Sigmoid colon (tissue), 7 donors: ENCODE measurements at places on chromosomes 1 and 21. TPM values are rescaled to one million over a fixed set of nuclear protein-coding genes. Genes with fewer than 3 reads are reported as not detected.
A peak's percentile ranks its signal among the peaks of the same experiment; 100 is the strongest.

DNA sequence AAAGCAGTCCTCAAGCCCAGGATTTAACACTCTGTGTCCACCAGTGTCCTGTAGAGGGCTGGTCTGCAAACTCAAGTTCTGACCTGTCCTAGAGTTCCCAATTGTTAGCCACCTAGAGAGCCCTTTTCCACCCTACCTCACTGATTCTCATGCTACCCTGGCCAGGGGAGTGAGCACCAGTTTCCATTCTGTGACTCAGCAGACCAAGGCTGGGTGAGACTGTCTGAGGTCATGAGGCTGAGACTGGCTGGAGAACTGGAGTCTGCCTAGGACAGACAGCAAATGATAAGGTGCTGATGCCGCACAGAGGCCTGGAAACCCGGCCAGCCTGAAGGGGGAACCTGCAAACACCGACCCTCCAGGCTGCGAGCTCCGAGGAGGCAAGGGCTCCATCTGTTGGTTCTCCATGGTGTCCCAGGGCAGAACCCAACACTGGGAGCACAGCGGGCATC, 13.7 kb downstream of the GLIS1 start:
- no peak for DNase-seq

DNA sequence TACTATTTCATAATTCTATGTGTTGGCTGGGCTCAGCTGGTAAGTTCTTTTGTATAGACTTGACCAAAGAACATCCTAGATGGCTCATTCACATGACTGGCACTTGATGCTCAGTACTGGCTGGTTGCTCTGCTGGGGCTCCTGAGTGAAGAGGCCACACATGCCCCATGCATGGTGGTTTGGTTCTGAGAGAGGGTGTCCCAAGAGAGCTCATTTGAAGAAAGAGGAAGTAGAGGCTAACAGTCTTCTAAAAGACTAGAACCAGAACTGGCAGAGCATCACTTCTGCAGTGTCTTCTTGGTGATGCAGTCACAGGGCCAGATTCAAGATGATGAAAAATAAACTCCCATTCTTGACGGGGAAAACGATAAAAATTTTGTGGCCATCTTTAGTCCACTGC, 5.2 kb upstream of the BACH1 start:
- no peak for DNase-seq

GRCh38 chr1:210648588-210649269, 320.0 kb downstream of the HHAT start:
- no peak for DNase-seq

DNA sequence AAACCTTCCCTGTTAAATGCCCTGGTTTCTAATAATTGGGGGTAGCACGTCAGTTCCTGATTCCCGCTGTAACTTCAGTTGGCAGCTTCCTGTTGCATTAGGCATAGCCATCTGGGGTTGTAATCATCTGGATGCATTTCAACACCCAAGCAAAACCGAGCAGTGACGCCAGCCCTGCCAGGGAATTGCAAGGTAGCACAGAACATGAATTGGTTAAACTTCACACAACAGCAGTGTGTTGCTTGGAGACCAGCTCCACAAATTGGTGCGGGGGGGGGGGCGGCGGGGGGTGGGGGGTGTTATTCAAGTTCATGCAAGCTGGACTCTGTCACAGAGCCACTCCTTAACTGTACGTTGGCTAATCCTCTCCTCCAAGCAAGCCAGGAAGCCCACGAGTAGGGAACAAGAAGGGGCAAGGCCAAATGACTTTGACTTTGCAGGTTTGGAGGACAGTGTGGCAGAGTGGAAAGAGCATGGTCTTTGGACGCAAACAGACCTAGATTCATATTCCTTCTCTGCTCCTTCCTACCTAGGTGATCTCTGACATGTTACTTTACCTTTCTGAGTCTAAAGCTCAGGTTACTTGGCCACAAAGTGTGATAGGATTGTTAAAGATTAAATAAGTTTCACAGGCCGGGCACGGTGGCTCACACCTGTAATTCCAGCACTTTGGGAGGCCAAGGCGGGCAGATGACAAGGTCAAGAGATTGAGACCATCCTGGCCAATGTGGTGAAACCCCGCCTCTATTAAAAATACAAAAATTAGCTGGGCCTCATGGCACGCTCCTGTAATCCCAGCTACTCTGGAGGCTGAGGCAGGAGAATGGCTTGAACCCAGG, 4.7 kb downstream of the LAX1 start:
- peak; percentile 92 for DNase-seq

DNA sequence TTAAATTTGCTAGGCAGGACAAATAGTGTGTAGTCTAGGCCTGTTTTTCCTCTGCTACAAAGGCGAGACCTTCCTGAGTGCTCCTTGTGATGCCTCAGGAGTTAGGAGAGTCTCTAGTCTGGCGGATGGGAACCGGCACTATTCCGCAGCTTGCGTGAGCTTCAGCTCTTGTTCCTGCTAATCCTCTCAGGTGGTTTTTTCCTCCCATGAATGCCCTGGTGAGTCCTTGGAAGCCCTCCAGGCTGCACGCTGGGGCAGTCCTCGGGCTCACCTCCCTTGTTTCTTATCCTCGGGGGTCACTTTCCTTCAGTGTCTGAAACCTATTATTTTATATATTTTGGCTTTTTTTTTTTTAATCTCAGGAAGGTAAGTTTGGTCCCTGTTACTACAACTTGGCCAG, 28.2 kb downstream of the UTS2 start:
- DNase-seq: no peak

- DNase-seq: no peak
Observed at GRCh38 chr1:84506729-84507453, 510 bp upstream of the GNG5 start.

- no peak for DNase-seq
Observed at GRCh38 chr1:89151047-89151446, 24.8 kb downstream of the GBP7 start.

- DNase-seq: no peak
Observed at GRCh38 chr1:172935062-172935592, 115.6 kb downstream of the TNFSF18 start.

DNA sequence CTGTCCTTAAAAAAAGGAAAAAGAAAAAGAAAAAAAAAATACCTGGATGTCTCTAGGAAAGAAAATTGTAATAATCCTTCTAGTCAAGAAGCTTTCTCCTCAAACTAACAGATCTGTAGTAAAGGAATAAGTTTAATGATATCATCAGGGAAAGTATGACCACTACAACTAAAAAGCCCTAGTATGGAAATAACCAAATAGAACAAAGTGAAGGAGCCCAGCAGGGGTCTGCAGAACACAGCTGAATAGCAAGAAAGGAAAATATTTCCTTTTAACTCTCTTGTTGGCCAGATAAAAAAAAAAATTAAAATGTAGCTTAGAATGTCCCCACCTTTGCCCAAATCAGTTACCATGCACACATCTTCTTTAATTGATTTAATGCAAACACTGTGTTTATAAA, 43.2 kb downstream of the PRRX1 start:
- no peak for DNase-seq

GRCh38 chr1:221435504-221435904, 306.4 kb downstream of the DUSP10 start:
- DNase-seq: no peak

DNA sequence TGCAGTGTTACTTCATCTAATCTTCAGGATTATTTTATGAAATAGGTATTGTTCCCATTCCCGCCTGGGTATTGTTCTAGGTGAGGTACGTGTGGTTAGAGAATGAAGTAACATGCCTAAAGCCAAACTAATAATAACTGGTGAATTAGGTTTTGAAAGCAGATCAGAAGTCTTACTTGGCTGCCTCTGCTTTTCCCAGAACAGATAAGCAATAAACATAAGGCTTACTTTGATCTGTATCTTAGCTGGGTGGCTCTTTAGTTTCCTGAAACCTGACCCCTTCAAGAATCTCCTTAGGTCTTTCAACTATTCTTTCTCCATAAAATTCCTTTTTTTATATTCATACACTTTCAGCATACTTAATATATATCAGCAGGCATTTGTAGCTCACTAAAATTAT, 65.3 kb downstream of the VAV3 start:
- no peak for DNase-seq

GRCh38 chr21:22490049-22490448, 1491.8 kb downstream of the NCAM2 start:
- no peak for DNase-seq

- no peak for DNase-seq
Observed at GRCh38 chr21:44831227-44831860, 13.5 kb upstream of the SUMO3 start.

- no peak for DNase-seq
Observed at GRCh38 chr1:202416641-202417040, 68.1 kb downstream of the PPP1R12B start.

DNA sequence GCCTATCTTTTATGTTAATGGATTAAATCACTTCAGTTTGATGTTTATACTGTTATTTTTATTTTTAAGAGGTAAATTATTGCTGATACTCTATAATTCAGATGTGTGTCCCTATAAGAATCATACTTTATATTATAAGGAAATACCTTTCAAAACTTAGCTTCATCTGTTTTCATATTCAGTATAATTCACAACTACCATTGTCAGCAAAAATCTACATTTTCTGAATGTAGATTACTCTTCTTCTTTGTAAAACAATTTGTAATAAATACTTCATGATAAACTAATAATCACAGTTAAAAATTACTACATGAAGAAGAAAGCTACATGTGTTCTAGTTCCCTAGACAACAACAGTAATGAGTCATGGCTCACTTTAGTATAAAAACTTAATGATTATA, 115.4 kb upstream of the SERTAD4 start:
- DNase-seq: no peak

Gene LY9
- 0.36 TPM for total RNA-seq

Gene TBX19
- total RNA-seq: 3.2 TPM

Gene FAM78B
- total RNA-seq: 2.0 TPM

Gene CYP4Z1
- 0.27 TPM for total RNA-seq

Gene GIPC2
- total RNA-seq: 1.9 TPM
